ENCODE measurements at places on chromosomes 16 and 17.

GRCh38 chr16:71412270-71413160, 29.3 kb downstream of the TLE7 start:
- peak; percentile 11 for DNase-seq

DNA sequence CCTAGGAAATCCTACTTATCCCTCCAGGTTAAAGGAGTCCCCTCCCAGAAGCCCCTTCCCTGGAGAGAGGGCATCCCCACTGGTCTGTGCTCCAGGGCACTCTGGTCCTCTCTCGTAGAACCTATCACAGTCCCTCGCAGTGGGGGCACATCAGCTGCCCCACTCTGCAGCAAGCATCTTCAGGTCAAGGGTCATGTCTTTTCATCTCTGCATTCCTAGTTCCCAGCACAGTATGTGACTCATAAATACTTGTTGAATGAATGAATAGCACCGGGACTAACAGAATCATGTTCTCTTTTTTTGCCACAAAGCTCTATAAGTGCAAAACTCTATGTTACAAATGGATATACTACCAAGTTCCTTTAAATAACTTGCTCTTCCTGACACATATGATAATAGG, 36.0 kb downstream of the RNF157 start:
- DNase-seq: no peak

DNA sequence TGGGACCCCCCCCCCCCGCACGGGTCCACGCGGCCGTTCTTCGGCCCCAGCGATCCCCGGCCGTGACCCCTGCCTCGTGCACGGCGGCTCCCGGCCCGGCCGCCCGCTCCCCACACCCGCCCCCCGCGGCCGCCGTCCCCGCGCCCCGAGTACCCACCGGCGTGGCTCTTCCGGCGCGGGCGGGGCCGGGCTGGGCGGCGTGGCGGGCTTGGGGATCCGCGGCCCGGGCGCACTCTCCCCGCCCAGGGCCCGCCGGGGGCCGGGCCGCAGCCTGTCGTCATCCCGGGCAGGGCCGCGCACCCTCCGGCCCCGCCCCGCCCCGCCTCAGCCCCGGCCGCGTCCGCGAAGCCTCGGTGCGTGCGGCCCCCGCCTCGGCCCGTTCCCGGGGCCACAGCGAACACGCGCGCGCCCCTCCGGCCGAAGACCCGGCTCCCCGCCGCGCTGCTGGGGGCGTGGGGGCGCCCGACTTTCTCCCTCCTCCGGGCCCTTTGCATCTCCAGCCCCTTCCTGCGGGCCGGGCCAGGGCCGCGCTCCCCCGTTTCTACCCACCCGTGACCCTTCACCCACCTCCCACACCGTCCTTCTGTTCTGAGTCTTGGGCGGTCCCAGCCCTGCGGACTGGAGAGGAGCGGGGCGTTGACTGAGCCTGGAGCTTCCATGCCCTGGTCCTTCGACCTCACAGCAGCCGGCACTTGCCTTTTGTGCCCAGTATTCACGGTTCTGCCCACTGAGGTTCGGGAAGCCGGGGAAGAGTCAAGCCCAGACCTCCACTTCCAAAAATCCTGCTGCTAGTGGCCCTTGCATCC, 840 bp downstream of the MYO1C start:
- no peak for DNase-seq

DNA sequence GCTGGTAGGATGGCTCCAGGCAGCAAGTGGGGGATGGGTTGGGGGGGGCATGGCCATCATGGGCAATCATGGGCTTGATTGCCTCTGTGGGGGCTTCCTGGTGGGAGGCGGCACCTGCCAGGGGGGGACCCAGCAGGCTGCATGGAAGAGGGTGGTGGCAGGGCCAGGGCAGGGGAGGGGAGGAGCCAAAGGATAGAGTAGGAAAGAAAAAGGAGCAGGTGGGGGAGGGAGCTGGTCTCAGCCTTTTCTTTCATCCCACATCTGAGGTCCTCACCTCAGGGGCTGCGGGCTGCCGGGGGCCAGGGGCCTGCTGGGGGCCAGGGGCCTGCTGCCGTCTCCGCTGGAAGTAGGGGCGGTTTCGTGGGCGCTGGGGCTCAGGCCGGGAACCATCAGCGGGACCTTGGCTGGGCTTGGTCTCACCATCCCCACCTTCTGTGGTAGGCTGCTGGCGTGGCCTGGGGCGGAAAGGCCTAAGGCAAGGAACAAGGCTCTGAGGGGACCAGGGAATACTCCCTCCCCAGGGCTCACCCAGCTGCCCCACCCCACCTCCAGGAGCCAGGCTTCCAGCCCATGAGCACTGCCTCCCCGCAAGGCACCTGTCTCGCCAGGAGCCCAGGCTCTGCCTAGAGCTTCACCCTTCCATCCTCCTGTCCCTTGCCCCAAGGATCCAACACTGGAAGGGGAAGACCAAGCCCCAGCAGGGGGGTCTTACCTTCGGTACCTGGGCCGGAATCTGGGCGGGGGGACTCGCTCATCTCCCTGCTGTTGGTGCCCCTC, 5.0 kb downstream of the YBX2 start:
- no peak for DNase-seq

GRCh38 chr17:13589658-13590057, 12.1 kb downstream of the HS3ST3A1 start:
- no peak for DNase-seq

- no peak for DNase-seq
Observed at GRCh38 chr16:58307583-58308312, 12.9 kb upstream of the PRSS54 start.

DNA sequence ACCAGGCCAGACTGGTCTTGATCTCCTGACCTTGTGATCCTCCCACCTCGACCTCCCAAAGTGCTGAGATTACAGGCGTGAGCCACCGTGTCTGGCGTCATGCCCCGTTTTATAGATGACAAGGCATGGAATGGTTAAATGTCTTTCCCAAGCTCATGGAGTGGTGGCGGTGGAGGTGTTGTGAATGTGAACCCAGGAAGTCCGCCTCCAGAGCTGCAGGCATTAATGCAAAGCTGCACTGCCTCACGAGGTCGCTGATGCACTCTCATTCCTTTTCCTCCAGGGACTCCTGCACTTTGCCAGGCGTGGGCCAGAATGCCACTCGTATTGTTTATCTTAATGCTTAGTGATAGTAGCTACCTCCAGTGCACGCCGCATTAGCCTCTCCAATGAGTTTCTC, 149.6 kb downstream of the WWOX start:
- no peak for DNase-seq

- DNase-seq: no peak
Observed at GRCh38 chr16:51569203-51569931, 418.3 kb upstream of the SALL1 start.

- no peak for DNase-seq
Observed at GRCh38 chr16:35239561-35239960, 1780.1 kb downstream of the TP53TG3F start.

GRCh38 chr16:31071861-31072260, 2.2 kb downstream of the ZNF668 start:
- no peak for DNase-seq

Measured in stimulated activated CD8-positive, alpha-beta memory T cell treated with anti-CD3 and anti-CD28 coated beads, Interleukin-7, amount 100 ng/mL, for 1 hour (primary cell).